ENCODE measurements at places on chromosomes 3 and 15. TPM values are rescaled to one million over a fixed set of nuclear protein-coding genes. Genes with fewer than 3 reads are reported as not detected.
A peak's percentile ranks its signal among the peaks of the same experiment; 100 is the strongest.

Gene BFSP2
- total RNA-seq: not detected

- no peak overlapping the region for H3K4me3 ChIP-seq
- H3K27me3 ChIP-seq: no peaks in the 10 kb centered on the region
- H3K36me3 ChIP-seq: peaks cover 7% of the 10 kb centered on the region
- peaks cover 27% of the 10 kb centered on the region for H3K4me1 ChIP-seq
- no peak overlapping the region for H3K27ac ChIP-seq
Observed at GRCh38 chr3:195893044-195893395, 15.3 kb downstream of the TNK2 start.

DNA sequence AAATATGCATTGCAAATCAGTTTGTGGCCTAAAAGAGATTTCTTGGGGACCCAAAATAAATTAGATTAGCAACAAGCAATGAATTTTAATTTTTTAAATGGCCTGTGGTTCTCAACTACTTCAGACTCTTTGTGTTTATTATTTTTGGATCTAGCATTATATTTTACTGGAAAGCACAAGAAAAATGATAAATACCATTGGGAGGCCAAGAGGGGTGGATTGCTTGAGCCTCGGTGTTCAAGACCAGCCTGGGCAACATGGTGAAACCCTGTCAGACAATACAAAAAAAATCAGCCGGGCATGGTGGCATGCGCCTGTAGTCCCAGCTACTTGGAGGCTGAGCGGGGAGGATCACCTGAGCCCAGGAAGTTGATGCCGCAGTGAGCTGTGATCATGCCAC, 13.6 kb downstream of the LACTB start:
- H3K4me3 ChIP-seq: no peak overlapping the region
- H3K4me1 ChIP-seq: peaks cover 9% of the 10 kb centered on the region
- DNase-seq: no peak
- peaks cover 9% of the 10 kb centered on the region for H3K36me3 ChIP-seq
- no peaks in the 10 kb centered on the region for H3K27me3 ChIP-seq
- H3K27ac ChIP-seq: no peak overlapping the region

- no peak for DNase-seq
- no peaks in the 10 kb centered on the region for H3K4me1 ChIP-seq
- H3K4me3 ChIP-seq: no peak overlapping the region
- H3K27me3 ChIP-seq: no peaks in the 10 kb centered on the region
- no peaks in the 10 kb centered on the region for H3K36me3 ChIP-seq
Observed at GRCh38 chr15:42152921-42153698, 3.3 kb downstream of the PLA2G4F start.

GRCh38 chr3:117955196-117955595, 1079.5 kb downstream of the IGSF11 start:
- no peak for DNase-seq
- H3K36me3 ChIP-seq: no peaks in the 10 kb centered on the region
- H3K27ac ChIP-seq: no peak overlapping the region

GRCh38 chr3:16849795-16850194, 35.0 kb upstream of the PLCL2 start:
- H3K36me3 ChIP-seq: peaks cover 2% of the 10 kb centered on the region
- DNase-seq: peak; percentile 53
- peak overlapping the region; percentile 65 for H3K4me3 ChIP-seq
- H3K27ac ChIP-seq: peak overlapping the region; percentile 53
- peaks cover 2% of the 10 kb centered on the region for H3K27me3 ChIP-seq
- peaks cover 24% of the 10 kb centered on the region for H3K4me1 ChIP-seq

GRCh38 chr3:142523921-142524566, 54.5 kb downstream of the ATR start:
- no peaks in the 10 kb centered on the region for H3K4me1 ChIP-seq
- no peak for DNase-seq
- H3K36me3 ChIP-seq: peaks cover 23% of the 10 kb centered on the region

DNA sequence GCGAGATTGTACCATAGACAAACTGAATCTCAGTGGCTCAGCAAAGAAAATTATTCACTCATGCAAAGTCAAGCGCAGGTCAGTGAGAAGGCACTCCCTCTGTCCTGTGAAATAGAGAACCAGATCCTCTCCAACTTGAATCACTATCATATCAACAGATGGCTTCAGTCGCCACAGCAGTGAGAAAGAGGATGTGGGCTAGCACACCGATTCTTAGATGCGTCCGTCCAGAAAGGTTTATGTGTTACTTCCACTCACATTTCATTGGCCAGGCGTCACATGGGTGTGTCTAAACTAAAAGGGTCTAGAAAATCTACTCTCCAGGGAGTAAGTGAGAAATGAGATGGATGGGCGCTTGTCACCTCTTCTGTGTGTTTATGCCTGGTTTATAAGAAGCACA, 141.6 kb upstream of the KBTBD8 start:
- no peak overlapping the region for H3K4me3 ChIP-seq
- DNase-seq: no peak
- no peak overlapping the region for H3K27ac ChIP-seq
- no peaks in the 10 kb centered on the region for H3K36me3 ChIP-seq

DNA sequence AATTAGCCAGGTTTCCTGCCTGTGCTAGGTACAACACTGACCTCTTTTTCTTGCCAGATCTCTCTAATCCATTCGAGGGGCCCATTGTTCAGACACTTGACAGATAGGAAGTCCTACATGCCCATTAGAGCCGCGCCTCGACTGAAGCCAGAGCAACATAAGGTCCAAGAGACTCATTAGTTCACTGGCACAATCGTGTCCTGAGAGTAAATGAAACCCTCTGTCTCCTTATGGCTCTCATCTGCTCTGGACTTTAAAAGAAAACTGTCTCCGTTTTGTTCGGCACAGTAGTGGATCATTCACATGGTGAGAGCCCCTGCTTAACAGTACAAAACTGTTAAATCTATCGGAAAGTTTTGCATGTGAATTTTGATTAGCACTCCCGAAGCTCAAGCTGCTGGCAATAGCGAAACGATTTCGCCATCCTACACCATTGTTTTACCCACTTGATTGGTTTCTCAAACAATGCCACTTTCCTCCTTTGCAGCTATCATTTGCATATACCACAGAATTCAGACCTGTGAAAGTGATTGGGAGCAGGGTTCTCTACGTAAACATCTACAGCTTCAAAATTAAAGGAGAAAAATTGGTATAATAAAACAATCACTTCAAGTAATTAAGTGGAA, 19.0 kb upstream of the C15orf61 start:
- H3K4me1 ChIP-seq: peaks cover 3% of the 10 kb centered on the region
- DNase-seq: no peak
- H3K27me3 ChIP-seq: peaks cover 4% of the 10 kb centered on the region
- no peaks in the 10 kb centered on the region for H3K36me3 ChIP-seq
- no peak overlapping the region for H3K27ac ChIP-seq
- H3K4me3 ChIP-seq: no peak overlapping the region

DNA sequence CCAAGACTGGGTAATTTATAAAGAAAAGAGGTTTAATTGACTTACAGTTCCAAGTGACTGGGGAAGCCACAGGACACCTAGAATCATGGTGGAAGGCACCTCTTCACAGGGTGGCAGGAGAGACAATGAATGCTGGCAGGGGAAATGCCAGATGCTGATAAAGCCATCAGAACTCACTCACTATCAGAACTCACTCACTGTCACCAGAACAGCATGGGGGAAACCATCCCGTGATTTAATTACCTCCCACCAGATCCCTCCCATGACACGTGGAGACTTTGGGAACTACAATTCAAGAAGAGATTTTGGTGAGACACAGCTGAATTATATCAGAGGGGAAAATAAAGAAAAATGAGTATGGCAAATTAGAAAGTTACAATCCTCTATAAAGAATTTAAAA, 310.9 kb downstream of the BCHE start:
- H3K27me3 ChIP-seq: no peaks in the 10 kb centered on the region
- no peak overlapping the region for H3K27ac ChIP-seq
- H3K4me1 ChIP-seq: no peaks in the 10 kb centered on the region
- DNase-seq: no peak
- no peaks in the 10 kb centered on the region for H3K36me3 ChIP-seq

DNA sequence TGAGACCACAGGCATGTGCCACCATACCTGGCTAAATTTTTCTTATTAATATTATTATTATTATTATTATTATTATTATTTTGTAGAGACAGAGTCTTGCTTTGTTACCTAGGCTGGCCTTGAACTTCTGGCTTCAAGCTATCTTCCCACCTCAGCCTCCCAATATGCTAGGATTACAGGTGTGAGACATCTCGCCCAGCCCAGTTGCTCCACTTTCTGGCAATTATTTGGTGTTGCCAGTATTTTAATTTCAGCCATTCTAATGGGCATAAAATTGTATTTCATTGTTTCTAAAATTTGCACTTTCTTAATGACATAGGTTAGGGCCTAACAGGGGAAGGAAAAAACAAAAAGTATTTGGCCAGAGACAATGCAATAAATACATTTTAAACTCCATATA, 1217.6 kb upstream of the ALCAM start:
- no peaks in the 10 kb centered on the region for H3K36me3 ChIP-seq
- H3K4me3 ChIP-seq: no peak overlapping the region
- H3K27ac ChIP-seq: no peak overlapping the region
- no peaks in the 10 kb centered on the region for H3K27me3 ChIP-seq

DNA sequence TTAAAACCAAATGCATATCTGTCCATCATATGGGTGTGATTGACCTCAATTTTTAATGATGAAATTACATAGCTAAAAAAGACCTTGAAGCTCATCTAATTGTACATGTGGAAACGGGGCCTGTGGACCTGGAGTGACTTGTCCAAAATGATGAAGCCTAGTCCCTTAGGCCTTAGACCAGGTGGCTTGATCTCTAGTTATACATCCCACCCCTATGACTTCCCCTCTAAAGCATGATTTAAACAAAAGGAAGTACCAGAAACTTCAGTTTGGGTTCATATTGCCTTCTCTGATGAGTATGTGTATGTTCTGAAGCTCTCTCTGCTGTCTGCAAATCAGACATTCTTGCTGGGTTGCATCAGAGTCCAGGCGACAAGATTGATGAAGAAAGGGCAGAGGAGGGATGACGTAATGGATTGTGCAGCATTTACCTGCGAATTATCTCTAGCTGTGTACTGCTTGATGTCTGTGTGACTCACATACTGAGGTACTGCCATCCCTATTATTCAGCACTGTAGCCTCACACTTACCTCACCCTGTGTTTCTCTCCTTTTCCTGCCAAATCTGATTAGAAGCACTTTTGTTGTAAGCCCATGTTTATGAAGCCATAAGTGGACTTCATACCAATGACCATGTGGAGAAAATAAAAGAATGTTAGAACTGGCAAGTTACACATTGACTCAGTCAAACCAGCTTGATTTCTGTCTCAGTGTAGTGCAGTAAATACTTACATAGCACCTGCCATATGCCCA, 111.5 kb downstream of the FILIP1L start:
- no peak overlapping the region for H3K4me3 ChIP-seq
- no peak overlapping the region for H3K27ac ChIP-seq
- H3K4me1 ChIP-seq: peaks cover 17% of the 10 kb centered on the region
- H3K36me3 ChIP-seq: peaks cover 2% of the 10 kb centered on the region

DNA sequence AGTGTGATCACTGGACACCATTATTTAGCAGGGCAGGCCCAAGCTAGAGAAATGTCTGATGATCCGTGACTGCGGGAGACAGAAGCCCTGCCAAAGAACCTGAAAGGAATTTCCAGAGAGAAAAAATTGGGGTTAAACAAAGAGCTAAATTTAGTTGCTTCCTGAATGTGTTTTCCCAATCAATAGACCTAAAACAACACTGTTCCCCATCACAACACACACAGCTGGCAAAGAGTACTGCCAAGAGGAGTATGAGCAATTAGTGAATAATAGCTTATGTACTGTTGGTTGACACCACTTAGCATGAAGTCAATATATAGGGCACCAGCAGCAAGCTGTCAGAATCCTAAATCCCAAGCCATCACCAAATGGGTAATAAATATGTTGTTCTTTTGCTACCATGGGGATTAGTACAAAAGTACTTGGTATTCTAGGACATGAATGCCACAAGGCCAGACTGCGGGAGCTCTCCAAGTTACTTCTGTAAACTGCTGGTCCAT, 35.7 kb downstream of the CLK3 start:
- peaks cover 10% of the 10 kb centered on the region for H3K4me1 ChIP-seq
- DNase-seq: no peak
- no peaks in the 10 kb centered on the region for H3K27me3 ChIP-seq

GRCh38 chr3:170811515-170811914, 58.5 kb downstream of the RPL22L1 start:
- no peak overlapping the region for H3K4me3 ChIP-seq
- no peak for DNase-seq
- no peak overlapping the region for H3K27ac ChIP-seq
- no peaks in the 10 kb centered on the region for H3K36me3 ChIP-seq
- peaks cover 4% of the 10 kb centered on the region for H3K4me1 ChIP-seq
- peaks cover 2% of the 10 kb centered on the region for H3K27me3 ChIP-seq

DNA sequence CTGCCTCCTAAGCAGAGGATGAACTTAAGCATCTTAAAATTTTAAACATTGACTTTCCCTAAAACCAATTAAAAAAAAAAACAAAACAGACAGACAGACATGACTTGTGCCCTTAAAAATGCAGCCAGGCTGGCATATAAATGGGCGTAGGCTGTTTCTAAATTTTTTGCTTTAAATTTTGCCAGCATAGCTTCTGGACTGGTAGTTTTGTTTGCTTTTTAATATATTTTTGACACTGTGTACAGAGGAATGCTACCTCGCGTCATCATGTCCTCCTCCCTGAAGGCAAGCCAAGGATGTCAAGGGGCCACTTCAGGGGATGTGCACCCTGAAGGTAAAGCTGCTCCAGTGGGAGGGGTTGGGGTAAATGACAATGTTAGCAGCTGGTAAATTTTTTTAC, 134.8 kb downstream of the PGPEP1L start:
- no peaks in the 10 kb centered on the region for H3K27me3 ChIP-seq
- no peaks in the 10 kb centered on the region for H3K36me3 ChIP-seq
- no peak overlapping the region for H3K4me3 ChIP-seq
- peaks cover 22% of the 10 kb centered on the region for H3K4me1 ChIP-seq
- DNase-seq: no peak
- H3K27ac ChIP-seq: no peak overlapping the region

DNA sequence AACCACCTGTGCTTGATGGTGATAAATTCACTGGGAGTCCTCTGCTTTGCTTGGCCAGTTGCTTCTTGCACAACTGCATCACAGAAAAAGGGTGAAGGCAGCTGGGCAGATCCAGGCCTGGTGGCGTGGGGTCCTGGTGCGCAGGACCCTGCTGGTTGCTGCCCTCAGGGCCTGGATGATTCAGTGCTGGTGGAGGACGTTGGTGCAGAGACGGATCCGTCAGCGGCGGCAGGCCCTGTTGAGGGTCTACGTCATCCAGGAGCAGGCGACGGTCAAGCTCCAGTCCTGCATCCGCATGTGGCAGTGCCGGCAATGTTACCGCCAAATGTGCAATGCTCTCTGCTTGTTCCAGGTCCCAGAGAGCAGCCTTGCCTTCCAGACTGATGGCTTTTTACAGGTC, 31.1 kb upstream of the IQCF2 start:
- H3K27me3 ChIP-seq: peaks cover 38% of the 10 kb centered on the region
- no peak overlapping the region for H3K4me3 ChIP-seq
- H3K4me1 ChIP-seq: no peaks in the 10 kb centered on the region
- H3K27ac ChIP-seq: no peak overlapping the region
- peaks cover 4% of the 10 kb centered on the region for H3K36me3 ChIP-seq

DNA sequence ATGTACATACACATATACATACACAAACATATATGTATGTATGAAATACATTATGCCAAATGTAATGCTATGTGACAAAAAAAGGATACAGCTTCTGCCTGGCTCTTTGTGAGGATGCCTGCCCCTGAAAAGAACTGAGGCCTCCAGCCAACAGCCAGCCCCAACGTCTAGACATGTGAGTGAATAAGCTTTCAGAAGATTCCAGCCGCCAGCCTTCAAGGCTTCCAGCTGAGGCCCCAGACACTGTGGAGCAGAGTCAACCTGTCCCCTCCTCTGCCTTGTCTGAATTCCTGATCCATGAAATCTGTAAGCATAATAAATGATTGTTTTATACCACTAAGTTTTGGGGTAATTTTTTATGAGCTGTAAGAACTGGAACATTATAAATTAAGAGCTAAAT, 24.7 kb downstream of the GXYLT2 start:
- no peak for DNase-seq
- no peak overlapping the region for H3K4me3 ChIP-seq
- no peaks in the 10 kb centered on the region for H3K36me3 ChIP-seq
- H3K27ac ChIP-seq: no peak overlapping the region
- H3K4me1 ChIP-seq: no peaks in the 10 kb centered on the region

All from activated CD4-positive, alpha-beta T cell treated with anti-CD3 and anti-CD28 coated beads, Interleukin-2, amount 10 ng/mL, durations not matched to agents 24 days and 14 days (primary cell).